ENCODE measurements at places on chromosomes 6 and 20. TPM values are rescaled to one million over a fixed set of nuclear protein-coding genes. Genes with fewer than 3 reads are reported as not detected.

Gene PRSS35
- not detected for total RNA-seq

Gene MEI4
- not detected for total RNA-seq

Gene SPAG4
- total RNA-seq = 6.5 TPM

Gene DEFB124
- total RNA-seq = not detected

Gene POU5F1
- not detected for total RNA-seq

Gene SMLR1
- not detected for total RNA-seq

Gene PTPN1
- 79.6 TPM for total RNA-seq

Gene SLC35F1
- 0.05 TPM for total RNA-seq

Gene PBOV1
- total RNA-seq = not detected

Gene ENPP1
- 0.48 TPM for total RNA-seq

Gene CABLES2
- 13.2 TPM for total RNA-seq

Gene PROKR2
- total RNA-seq = not detected

All from activated CD4-positive, alpha-beta memory T cell treated with anti-CD3 and anti-CD28 coated beads, Interleukin-2, amount 10 ng/mL, durations not matched to agents 7 days and 5 days (primary cell).